ENCODE measurements at places on chromosomes 12 and 14. TPM values are rescaled to one million over a fixed set of nuclear protein-coding genes. Genes with fewer than 3 reads are reported as not detected.

GRCh38 chr12:132026796-132027500 lies 77.2 kb downstream of the EP400 start:
- H3K4me1 ChIP-seq: no peaks in the 10 kb centered on the region
- H3K36me3 ChIP-seq: peaks cover 20% of the 10 kb centered on the region
- H3K27me3 ChIP-seq: no peaks in the 10 kb centered on the region
- no peak for DNase-seq

GRCh38 chr12:119423285-119423684 lies 88.8 kb downstream of the CCDC60 start:
- peaks cover 6% of the 10 kb centered on the region for H3K27me3 ChIP-seq
- H3K4me3 ChIP-seq: no peak overlapping the region
- no peak for DNase-seq
- H3K4me1 ChIP-seq: no peaks in the 10 kb centered on the region
- H3K36me3 ChIP-seq: no peaks in the 10 kb centered on the region

- H3K36me3 ChIP-seq: peaks cover 13% of the 10 kb centered on the region
- H3K27me3 ChIP-seq: no peaks in the 10 kb centered on the region
- peak overlapping the region; percentile 47 for H3K27ac ChIP-seq
- peaks cover 51% of the 10 kb centered on the region for H3K4me1 ChIP-seq
- peak overlapping the region; percentile 21 for H3K4me3 ChIP-seq
Observed at GRCh38 chr14:68172216-68172615, 352.6 kb downstream of the RAD51B start.

DNA sequence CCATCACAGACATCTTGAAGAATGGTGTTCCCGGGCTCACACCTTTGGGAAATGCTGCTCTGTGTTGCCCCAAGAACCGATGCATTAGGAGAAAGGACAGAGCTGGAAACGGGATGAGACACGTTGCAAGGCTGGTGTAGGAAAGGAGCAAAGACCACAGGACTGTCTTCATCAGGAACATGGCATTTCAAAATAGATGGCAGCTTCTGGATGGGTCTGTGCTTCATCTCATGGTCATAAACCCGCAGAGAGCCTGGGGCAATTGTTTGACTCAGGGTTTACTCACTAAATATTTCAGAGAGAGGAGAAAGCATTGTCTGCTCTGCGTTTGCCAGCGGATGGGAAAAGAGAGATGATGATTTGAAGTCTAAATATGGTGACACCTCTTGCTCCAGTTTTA lies 76.3 kb downstream of the CACNA1C start:
- no peak overlapping the region for H3K27ac ChIP-seq
- DNase-seq: no peak
- peaks cover 19% of the 10 kb centered on the region for H3K27me3 ChIP-seq
- H3K36me3 ChIP-seq: peaks cover 17% of the 10 kb centered on the region

GRCh38 chr12:88273875-88274274 lies 131.8 kb downstream of the TMTC3 start:
- no peak overlapping the region for H3K4me3 ChIP-seq
- H3K27ac ChIP-seq: no peak overlapping the region
- no peaks in the 10 kb centered on the region for H3K27me3 ChIP-seq
- no peaks in the 10 kb centered on the region for H3K36me3 ChIP-seq

Gene SELPLG
- 0.31 TPM for total RNA-seq

Gene BATF
- 2.6 TPM for total RNA-seq

Data from type B pancreatic cell (in vitro differentiated cells).